Fibroblast of the aortic adventitia (primary cell): ENCODE measurements at places on chromosomes 2 and 18.

DNA sequence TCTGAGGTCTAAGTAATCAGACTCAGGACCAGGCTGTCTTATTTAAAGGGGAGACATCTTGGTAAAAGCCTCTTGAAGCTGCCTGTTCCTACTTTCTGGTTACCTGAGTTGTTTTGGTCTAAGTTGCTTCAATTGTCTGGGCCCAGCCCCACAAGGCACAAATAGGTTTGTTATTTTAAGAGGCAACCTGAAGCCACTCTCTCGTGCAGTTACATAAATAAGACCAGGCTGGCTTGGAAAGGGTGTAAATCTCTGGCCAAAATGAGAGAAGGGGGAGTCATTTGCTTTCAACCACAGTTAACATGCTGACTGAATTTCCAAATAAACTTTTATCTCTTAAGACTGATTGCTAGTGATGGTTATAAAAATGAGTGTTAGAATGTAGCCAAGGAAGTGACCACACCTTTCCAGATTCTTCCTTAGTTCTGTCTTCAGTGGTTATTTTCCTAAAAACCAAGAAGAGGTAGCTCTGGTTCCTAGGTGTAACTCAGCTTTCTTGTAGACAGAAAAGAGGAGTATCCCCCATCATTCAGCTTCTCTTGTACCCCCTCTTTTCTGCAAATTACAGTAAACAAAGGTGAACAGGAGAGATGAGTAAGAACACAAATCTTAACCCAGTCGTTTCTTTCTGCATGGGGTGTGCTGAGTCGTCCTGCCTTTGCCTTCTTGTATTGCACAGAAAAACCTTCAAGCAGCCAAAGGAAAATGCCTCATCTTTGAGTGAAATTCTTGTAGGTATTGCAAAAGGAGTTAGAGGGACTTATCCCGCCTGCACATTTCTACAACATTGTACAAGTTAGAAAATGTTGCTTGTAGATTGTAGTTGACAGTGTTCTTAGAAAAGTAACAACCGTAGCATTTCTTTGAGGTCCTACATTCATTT lies 161.5 kb upstream of the NT5C1B start:
- peak; percentile 75 for DNase-seq

GRCh38 chr2:37825586-37825985 lies 99.5 kb upstream of the RMDN2 start:
- DNase-seq, result no peak

DNA sequence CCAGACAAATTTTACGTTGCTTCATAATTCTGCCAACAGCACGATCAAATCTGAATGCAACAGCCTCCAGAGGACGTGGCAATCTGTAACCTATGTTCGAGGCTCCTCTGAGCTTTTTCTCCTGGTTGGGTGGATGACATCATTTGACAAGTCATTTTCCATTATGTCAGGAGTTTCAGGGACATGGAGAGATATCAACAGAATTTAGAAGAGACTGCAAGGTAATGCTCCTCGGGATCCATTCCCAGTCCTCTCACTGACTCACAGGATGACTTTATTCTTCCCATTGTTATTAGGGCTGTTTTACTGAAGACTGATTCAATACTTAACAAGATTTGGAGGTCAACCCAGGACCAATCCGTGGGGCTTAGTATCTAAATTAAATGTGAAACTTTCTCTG lies 72.5 kb upstream of the RNF152 start:
- DNase-seq, result peak; percentile 93

DNA sequence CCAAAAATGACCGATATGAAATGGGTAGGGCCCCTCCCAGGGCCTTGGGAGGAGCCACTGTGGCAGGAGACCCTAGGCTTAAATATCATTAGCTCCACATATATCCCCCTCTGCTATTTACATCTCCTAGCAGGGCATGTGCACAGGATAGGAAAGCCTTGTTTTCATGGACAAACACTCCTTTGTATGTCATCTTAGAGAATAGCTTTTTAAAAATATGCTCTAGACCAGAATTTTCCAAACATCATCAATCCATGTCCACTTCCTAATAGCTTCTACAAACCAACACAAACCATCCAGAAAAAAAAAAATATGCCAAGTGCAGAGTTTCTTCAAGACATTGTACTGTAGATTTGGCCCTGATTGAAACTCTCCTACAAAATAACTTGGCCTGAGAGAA lies 10.8 kb downstream of the DAPL1 start:
- no peak for DNase-seq

- DNase-seq, result no peak
Measured at GRCh38 chr2:10732924-10733565, 11.6 kb downstream of the ATP6V1C2 start.

DNA sequence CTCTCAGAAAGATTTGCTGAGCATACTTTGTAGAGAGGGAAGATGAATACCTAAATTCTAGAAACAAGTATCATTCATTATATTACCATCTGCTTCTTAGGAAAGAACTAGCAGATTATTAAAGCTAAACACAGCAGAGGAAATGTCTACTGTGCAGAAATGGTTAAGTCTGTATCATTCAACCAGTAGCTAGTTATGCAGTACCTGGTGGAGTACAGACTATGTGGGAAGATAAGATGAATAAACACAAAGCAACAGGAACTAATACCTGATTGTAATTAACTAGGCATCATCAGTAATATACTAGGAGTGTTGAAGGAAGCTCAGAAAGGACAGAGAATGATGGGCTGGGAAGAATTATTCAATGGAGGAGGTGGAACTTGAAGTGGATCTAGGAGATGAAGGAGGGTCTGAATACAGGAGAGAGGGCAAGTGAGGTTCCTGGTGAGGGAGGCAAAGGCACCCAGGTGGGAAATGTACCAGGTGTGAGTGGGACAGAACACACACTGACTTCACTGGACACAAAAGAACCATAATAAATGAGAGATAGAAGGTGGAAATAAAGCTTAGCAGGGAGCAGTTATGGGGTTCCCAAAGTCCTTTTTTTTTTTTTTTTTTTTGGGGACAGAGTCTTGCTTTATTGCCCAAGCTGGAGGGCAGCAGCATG lies 9.5 kb downstream of the WDFY1 start:
- DNase-seq, result no peak

- no peak for DNase-seq
Measured at GRCh38 chr2:11835403-11835802, 89.0 kb downstream of the LPIN1 start.

DNA sequence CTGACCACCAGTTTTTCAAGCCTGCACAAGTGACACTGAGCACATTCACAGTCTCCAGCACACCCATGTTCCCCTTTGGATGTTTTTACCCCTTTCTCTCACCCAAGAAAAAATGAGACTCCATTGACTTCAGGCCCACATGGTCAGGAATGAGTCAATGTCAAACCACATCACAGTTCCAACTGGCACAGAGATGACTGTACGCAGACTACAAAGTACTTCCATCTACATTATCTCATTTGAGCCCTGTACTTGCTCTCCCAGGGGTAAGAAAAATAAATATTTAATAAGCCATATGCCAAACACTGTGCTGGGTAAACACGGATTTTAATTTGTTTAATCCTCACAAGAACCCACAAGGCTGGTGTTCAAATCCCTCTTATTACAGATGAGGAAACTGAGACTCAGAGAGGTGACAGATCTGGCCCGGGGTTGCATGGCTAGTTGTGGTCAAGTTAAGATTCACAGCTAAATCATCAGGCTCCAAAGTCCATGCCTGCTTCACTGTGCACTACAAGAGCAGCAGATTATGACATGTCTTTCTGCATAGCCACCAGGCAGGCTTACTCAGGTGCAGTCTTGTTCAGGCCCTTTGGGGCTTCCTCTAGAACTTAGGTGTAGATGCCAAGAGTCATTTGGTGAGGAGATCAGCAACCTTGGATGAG lies 106.1 kb downstream of the TXNL1 start:
- peak; percentile 30 for DNase-seq

- peak; percentile 86 for DNase-seq
Measured at GRCh38 chr2:236745420-236746210, 176.0 kb downstream of the ACKR3 start.

GRCh38 chr18:46559946-46560670 lies 96.9 kb downstream of the LOXHD1 start:
- no peak for DNase-seq

GRCh38 chr2:142989273-142990204 lies 112.1 kb downstream of the KYNU start:
- DNase-seq, result peak; percentile 68
